Stimulated activated CD8-positive, alpha-beta memory T cell treated with anti-CD3 and anti-CD28 coated beads, Interleukin-7, amount 100 ng/mL, for 1 hour (primary cell): ENCODE measurements at places on chromosomes 4 and X.

GRCh38 chrX:118392716-118393115 is 46.8 kb downstream of the WDR44 start:
- no peak for DNase-seq

GRCh38 chrX:122004127-122004526 is 956.7 kb downstream of the GLUD2 start:
- DNase-seq = no peak

- no peak for DNase-seq
Observed at GRCh38 chrX:21612154-21612553, 46.0 kb downstream of the KLHL34 start.

DNA sequence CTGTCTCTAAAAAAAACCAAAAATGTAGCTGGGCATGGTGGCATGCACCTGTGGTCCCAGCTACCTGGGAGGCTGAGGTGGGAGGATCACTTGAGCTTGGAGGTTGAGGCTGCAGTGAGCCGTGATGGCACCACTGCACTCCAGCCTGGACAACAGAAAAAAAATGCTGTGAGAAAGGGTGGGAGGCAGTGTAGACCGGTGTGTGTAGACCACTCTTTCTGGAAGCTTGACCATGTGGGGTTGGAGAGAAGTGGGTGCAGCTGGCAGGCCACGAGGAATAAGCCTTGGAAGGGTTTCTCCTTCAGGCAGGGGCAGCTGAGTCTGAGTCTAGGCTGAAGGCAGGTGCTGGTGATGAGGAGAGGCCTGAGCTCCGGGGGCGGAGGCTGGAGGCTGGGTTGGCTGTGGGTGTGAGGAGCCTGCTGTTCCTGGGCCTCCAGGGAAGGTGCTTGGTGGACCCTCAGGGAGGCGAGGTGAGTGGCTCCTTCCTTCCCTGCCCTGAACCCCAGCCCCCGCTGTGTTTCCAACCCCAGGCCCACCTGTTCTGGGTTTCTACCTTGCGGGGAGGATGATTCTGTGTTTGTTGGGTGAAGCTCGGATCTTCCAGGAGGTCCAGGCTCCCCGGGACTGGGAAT is 9.3 kb upstream of the TBC1D14 start:
- DNase-seq = no peak

DNA sequence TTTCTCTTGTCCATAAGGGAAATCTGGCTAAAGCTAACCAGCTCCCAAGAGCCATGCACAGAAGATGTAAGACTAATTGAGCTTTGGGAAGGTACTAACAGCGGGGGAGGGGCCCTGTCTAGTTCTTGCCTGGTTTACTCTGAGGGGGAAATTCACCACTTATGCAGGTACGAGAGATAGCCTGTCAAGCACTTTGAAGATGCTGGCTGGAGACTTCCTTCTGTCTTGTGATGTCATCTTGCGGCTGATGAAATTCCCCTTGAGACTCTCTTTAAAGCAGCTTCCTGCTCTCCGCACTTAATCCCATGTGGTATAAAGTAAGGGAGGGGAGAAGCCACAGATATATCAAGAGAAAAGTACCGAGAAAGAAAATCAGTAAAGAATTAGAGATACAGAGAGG is 345.3 kb downstream of the MAPK10 start:
- DNase-seq = no peak
